NCI-H526 treated with DMSO at 0.1 percent for 48 hours (cell line): ENCODE measurements at places on chromosomes 5 and 9.

DNA sequence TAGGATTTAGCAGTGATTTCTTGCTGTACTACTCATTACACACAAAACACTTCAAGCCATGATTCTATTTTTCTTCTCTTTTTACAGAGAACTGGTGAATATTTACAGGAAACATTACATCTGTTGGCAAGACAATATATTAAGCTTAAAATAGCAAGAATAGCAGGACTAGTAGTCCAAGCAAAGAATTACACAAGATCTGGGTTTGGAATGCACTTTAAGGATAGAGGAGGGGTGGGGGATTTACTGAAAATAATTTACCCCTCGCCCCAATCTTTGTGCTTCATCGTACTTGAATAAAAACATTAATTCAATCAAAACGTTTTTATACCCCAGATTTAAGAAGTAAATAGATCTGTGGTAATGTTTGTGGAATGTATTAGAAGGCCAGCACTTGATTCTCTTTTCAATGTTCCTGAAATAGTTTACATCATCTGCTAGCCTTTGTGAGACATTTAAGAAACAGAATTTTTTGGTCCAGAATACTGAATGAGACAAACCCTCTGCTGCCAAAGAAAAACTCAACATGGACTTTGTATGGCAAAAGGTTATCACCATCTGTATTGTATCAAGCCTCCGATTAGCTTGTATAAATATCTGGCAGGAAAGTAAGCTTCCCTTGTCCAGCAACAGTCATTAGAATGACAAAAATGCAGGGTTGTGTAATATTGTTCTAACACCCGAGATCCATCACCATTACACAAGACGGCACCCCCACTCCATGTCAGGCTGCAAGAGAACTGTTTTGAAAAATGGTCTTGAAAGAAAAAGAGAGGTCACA is 23.8 kb downstream of the SVEP1 start:
- DNase-seq: no peak

DNA sequence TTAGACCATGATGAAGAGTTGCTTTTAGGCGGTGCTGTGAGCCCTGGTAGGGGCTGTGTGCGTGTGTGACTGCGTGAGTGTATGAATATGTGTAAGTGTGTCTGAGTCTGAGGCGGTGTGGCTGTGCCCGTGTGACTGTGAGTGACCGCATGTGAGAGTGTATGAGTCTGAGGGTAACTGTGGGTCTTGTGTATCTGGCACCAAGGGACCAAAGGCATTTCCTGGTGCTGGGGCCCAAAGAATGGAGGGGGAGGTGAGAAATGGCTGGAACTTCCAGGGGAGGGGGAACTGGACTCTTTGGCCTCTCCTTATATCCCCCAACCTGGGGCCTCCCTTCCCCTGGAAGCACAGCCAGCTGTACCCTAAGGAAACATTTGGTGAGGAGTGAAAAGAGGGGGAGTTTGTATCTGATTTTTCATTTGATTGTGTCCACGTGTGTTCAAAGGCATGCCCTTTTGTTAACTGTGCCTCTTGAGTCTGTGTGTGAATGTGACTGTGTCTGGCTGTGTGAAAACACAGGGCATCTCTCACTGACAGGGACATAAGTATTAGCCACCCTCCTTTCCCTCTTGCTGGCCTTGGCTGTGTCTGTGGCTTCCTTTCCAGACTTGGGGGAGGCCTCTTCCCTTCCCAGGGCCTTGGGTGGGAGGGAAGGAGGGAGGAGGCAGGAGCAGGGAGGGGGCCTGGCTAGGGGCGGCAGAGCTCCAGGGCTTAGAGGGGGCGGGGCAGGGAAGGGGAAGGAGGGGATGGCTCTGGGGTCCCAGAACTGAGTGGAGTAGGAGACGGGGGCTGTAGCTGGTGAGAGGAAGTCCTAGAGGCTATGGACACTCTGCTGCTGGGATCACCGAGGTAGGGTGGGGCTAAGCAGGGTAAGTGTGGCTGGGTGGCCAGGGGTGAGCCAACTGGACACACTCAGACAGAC is 1.4 kb downstream of the IL11RA start:
- DNase-seq: no peak

DNA sequence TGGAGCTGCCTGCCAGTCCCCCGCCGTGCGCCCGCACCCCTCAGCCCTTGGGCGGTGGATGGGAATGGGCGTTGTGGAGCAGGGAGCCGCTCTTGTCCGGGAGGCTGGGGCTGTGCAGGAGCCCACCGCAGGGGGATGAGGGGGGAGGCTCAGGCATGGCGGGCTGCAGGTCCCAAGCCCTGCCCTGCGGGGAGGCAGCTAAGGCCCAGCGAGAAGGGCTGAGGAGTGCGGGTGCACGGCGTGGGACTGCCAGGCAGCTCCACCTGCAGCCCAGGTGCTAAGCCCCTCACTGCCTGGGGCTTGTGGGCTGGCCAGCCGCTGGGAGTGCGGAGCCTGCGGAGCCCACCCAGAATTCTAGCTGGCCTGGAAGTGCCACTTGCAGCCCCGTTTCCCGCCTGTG is 991.7 kb upstream of the ARRDC3 start:
- DNase-seq: no peak

- DNase-seq: no peak
These were observed 16.3 kb upstream of the NPR2 start for GRCh38 chr9:35774907-35775635.

DNA sequence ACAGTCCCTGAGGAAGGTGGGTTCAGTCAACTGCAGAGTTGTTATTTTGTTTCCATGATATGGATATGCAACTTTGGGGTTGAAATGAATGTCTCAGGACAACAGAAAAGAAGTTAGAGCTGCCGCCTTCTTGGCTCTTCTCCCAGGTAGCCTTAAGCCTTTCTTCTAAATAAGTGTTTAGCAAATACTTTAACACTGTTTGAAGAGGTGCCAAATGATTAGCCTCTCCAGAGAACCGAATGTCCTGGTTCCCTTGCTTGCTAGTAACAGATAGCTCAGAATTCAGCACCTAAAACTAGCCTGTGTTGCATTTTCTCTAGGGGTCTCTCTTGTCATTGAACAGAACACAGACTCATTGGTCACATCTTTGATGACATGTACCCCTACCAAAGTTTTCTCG is 127.7 kb upstream of the PIK3R1 start:
- no peak for DNase-seq

DNA sequence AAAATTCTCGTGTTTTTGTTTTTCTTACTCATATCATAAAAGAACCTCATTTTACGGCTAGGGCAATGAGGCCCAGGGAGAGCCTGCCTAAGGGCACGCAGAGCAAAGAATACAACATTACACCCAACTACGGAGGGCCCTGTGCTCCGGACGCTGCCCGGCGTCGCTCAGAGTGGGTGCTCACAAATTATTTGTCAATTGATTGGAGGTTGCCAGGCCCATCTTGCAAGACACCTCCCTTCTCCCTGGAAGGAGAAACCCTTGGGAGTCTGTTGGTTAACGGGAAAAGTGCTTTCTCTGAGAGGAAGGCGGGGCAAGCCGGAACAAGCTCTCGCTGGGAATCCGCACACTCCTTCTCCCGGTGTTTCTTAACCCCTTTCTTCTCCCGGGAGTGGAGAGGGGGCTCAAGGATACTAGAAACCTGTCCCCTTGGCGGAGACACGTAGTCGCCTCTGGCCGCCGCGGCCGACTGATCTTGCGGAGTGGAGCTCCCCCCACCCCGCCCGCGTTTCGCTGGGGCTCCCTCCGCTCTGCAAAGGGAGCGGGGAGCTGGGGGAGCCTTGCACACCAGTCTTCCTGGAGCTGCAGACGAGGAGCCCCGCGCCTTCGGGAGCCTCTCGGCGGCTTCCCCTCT is 599.3 kb upstream of the SGCD start:
- DNase-seq: no peak

- DNase-seq: no peak
These were observed 160.0 kb downstream of the CCDC192 start for GRCh38 chr5:127863161-127863560.

DNA sequence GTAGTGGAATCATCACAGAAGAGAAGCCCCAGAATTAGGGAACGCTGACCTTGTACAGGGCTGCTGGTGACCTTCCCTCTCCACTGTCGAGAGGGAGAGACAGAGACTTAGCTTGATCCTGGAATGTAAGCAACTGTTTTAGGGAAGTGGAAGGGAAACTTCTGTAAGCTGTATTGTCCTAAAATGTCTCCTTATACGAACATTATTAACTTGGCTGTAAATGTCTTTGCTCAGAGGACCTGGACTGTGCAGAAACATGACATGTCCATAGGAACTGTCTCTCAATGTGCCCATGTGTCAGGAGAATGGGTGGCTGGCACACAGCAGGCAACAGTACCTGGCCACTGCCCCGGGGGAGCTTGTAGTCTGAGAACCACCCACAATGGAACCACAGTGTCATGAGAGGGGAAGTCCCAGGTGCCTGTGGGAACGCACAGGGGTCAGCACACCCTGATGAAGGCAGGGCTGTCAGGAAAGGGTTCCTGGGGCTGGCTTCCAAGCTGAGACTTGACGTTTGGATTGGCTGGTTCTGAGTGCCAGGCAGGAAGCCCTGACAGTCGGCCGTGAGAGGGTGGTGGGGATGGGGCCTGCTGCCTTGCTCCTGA is 34.0 kb downstream of the DAP start:
- DNase-seq: no peak

GRCh38 chr9:131302244-131303075 is 12.9 kb downstream of the PLPP7 start:
- no peak for DNase-seq

- no peak for DNase-seq
These were observed 55.4 kb upstream of the PPARGC1B start for GRCh38 chr5:149674686-149675085.

GRCh38 chr9:105928416-105928815 is 234.1 kb downstream of the TMEM38B start:
- no peak for DNase-seq

- no peak for DNase-seq
These were observed 132.9 kb upstream of the ICE1 start for GRCh38 chr5:5289537-5289936.

DNA sequence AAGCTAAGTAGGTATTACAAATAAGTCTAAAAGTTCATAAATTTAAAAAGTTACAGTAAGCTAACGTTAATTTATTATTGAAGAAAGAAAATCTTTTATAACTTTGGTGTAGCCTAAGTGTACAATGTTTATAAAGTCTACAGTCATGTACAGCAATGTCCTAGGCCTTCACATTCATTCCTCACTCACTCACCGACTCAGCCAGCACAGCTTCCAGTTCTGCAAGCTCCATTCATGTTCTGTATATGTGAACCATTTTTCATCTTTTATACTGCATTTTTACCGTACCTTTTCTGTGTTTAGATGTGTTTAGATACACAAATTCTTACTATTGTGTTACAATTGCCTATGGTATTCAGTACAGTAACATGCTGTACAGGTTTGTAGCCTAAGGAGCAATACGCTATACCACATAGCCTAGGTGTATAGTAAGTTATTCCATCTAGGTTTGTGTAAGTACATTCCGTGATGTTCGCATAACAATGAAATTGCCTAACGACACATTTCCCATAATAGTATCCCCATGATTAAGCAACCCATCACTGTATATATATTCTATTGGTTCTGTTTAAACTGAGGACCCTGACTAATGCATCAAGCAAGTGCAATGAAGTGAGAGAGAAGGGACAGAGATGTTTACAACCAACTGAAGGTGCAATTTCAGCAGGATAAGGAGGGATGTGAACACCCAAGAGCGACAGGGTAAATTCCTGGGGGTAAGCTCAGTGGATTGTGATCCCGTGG is 88.9 kb upstream of the TRIO start:
- DNase-seq: no peak

DNA sequence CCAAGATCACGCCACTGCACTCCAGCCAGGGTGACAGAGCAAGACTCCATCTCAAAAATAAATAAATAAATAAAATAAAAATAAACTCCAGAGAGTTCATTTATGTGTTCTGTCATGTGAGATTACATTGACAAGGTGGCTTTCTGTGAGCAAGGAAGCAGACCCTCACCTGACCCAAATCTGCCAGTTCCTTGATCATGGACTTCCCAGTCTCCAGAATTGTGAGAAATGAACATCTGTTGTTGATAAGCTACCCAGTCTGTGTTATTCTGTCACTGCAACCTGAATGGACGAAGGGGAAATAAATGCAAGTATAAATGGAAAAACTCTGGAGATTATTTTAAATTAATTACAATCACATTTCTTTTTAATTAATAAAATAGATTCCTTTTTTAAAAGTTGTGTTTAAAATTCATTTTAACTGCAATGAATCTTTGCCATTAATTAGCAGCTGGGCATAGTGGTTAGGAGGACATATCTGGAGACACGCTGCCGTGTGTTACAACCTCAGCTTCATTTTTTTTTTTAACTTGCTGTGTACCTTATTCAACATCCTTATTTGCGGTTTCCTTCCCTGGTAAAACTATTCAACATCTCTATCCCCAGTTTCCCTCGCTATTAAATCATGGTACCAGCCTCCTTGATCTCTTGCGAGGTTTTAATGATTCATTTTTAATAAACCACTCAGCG is 376.4 kb downstream of the CHSY3 start:
- DNase-seq: no peak

DNA sequence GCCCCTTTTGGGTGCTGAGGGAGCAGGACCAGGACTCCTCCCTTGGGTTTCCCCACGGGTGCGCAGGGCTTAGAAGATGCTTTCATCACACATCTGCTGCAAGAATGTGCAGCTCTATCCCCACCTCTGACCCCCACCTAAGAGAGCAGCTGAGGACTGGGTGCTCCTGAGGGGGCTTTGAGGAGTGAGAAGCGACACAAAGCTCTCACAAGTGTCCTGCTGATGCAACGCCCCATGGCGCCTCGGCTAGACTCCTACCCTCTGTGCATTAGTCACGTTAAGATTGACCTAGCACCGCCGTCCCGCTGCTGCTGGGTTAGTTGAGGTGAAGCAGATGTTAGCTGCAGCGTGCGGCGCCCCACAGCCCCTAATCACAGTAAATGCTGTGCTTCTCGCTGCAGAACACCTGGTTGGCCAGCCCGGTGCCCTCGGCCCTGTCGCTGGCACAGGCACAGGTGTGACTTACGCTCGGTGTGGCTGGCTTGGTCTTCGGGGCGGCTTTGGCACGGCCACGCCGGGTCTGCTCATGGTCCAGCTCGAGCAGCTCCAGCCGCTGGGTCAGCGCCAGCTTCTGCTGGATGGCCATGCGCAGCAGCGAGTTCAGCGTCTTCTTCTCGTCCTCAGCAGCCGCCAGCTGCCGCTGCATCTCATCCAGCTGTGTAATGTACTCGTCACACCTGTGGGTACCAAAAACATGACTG is 45.0 kb upstream of the IPPK start:
- no peak for DNase-seq

GRCh38 chr5:158911693-158912363 is 187.9 kb downstream of the EBF1 start:
- DNase-seq: no peak
